ENCODE measurements at places on chromosomes 3 and 15. TPM values are rescaled to one million over a fixed set of nuclear protein-coding genes. Genes with fewer than 3 reads are reported as not detected.

- H3K27ac ChIP-seq = no peak overlapping the region
- H3K4me3 ChIP-seq = no peak overlapping the region
- peaks cover 38% of the 10 kb centered on the region for H3K4me1 ChIP-seq
- H3K27me3 ChIP-seq = peaks cover 55% of the 10 kb centered on the region
- DNase-seq = no peak
Observed at GRCh38 chr3:169659096-169659819, 4.3 kb downstream of the MECOM start.

DNA sequence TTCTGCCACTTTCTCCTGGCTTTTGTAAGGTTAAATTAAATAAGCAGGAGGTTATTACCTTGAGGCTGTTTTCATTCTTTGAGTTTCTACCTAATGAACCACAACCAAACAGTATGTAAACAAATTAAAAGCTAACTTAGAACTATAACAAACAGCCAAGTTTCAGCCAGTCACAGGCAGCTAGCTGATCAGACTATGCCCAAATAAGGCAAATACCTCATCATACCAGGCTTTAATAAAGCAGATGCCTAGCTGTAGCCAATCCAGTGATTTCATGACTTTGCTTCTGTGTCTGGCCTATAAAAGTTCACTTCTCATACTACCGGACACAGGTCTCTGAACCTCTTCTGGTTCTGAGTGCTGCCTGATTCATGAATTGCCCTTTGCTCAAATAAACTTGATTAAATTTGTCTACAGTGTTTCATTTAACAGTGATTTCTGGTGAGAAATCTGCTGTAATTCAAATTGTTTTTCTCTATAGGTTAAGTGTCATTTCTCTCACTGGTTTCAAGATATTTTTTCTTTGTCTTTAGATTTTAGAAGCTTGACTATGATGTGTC is 24.2 kb downstream of the SH3GL3 start:
- no peak overlapping the region for H3K27ac ChIP-seq
- H3K27me3 ChIP-seq = no peaks in the 10 kb centered on the region
- no peaks in the 10 kb centered on the region for H3K36me3 ChIP-seq
- H3K4me3 ChIP-seq = no peak overlapping the region
- no peak for DNase-seq

GRCh38 chr15:92733934-92734521 is 78.5 kb upstream of the FAM174B start:
- H3K36me3 ChIP-seq = no peaks in the 10 kb centered on the region
- H3K4me1 ChIP-seq = peaks cover 8% of the 10 kb centered on the region
- no peaks in the 10 kb centered on the region for H3K27me3 ChIP-seq
- peak overlapping the region; percentile 41 for H3K4me3 ChIP-seq

- H3K4me1 ChIP-seq = no peaks in the 10 kb centered on the region
- no peak for DNase-seq
- H3K36me3 ChIP-seq = peaks cover 9% of the 10 kb centered on the region
- no peaks in the 10 kb centered on the region for H3K27me3 ChIP-seq
- H3K27ac ChIP-seq = no peak overlapping the region
Observed at GRCh38 chr3:17166369-17166768, 281.6 kb downstream of the PLCL2 start.

DNA sequence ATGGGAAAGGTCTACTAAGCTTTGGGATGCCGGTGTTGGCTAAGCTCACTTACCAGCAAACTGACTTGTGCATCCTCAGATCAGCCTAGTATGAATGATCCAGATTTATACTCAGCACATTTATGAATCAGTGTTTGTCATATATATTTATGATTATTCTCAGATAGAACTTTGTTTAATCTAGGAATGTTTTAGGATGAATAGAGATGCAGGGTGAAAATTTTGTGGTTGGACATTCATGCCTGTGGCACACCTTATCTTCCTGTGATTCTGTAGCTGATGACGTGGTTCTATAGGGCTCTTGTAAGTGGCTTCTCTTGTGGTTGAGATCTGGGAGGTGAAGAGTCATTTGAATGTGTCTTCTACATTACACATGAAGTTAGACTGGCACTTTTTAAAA is 11.4 kb downstream of the CDIN1 start:
- H3K4me1 ChIP-seq = no peaks in the 10 kb centered on the region
- H3K36me3 ChIP-seq = no peaks in the 10 kb centered on the region
- no peaks in the 10 kb centered on the region for H3K27me3 ChIP-seq
- H3K4me3 ChIP-seq = no peak overlapping the region

DNA sequence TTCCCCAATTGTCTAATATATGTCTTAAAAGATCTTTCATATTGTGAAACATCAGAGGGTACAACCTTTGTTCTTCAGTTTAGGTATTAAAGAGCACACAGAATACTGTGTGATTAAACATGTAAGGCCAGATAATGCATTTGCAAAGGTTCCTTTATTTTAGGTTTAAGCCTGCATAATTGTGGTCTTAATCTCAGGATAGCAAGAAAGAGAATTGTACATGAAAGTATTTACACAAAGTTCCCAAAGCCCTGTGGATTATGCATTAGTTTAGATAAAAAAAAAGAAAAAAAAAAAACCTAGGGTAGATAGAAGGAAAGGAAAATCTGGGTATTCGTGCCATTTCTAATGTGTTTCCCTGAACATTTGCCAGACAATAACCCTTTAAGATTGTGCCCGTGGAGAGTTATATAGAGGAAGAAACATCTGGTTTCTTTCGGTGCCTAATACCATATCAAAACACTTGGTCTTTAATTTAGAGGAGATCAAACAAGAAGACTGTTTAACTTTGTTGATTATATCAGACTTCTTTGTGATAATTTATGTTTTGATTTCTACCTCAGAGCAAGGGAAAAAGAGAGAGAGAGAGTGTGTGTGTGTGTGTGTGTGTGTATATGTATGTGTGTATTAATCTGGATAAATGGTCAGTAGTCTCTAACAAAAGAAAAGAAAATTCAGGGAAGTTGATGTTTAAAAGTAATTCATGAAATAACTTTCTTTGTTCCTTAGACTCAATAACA is 139.6 kb upstream of the CGNL1 start:
- H3K27me3 ChIP-seq = no peaks in the 10 kb centered on the region
- H3K4me1 ChIP-seq = no peaks in the 10 kb centered on the region
- no peak for DNase-seq
- H3K36me3 ChIP-seq = peaks cover 7% of the 10 kb centered on the region
- no peak overlapping the region for H3K4me3 ChIP-seq

Gene ROPN1
- not detected for total RNA-seq

GRCh38 chr15:101010781-101011180 is 91.6 kb downstream of the LRRK1 start:
- H3K27ac ChIP-seq = no peak overlapping the region
- no peak for DNase-seq
- H3K36me3 ChIP-seq = no peaks in the 10 kb centered on the region
- peaks cover 13% of the 10 kb centered on the region for H3K4me1 ChIP-seq

Gene GOLGA6D
- total RNA-seq = not detected

Gene TRIM42
- total RNA-seq = not detected

- no peak for DNase-seq
- H3K36me3 ChIP-seq = no peaks in the 10 kb centered on the region
- no peaks in the 10 kb centered on the region for H3K4me1 ChIP-seq
Observed at GRCh38 chr3:58840949-58841348, 174.4 kb upstream of the FAM3D start.

DNA sequence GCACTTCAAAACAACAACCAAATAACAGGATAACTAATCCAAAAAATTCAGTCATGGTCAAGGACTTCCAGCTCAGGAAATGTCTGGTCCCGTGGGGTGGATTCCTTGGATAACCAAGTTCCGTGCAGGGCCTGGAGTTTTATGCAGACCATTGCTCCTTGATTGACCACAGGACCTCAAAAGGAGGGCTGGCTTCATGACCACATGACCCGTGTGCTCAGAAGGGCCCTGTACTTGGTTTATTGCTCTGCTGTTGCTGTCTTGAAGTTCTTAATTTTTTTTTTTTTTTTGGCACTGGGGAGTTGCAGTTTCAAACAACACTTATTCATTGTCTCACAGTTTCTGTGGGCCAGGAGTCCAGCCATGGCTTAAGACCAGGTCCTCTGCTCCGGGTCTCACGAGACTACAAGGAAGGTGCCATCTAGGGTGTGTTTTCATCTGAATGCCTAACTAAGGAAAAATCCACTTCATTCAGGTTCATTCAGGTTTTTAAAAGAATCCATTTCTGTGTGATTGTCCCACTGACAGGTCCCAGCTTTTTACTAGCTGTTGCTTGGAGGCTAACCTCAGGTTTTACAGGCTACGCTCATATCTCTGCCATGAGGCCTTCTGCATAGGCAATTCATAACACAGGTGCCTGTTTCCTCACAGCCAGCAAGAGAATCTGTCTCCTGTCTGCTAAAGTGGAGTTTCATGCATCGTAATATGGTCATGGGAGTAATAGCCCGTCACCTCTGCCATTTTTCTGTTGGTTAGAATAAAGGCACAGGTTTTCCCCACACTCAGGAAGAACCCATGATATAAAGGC is 65.3 kb downstream of the FLNB start:
- H3K4me3 ChIP-seq = no peak overlapping the region
- peaks cover 23% of the 10 kb centered on the region for H3K4me1 ChIP-seq
- no peaks in the 10 kb centered on the region for H3K27me3 ChIP-seq
- H3K36me3 ChIP-seq = no peaks in the 10 kb centered on the region
- DNase-seq = no peak

GRCh38 chr15:26660241-26660640 is 112.6 kb downstream of the GABRB3 start:
- no peak overlapping the region for H3K4me3 ChIP-seq
- H3K4me1 ChIP-seq = no peaks in the 10 kb centered on the region
- H3K27ac ChIP-seq = no peak overlapping the region
- no peaks in the 10 kb centered on the region for H3K27me3 ChIP-seq
- no peak for DNase-seq
- H3K36me3 ChIP-seq = no peaks in the 10 kb centered on the region

- no peaks in the 10 kb centered on the region for H3K36me3 ChIP-seq
- no peak for DNase-seq
- H3K4me1 ChIP-seq = no peaks in the 10 kb centered on the region
- H3K27me3 ChIP-seq = no peaks in the 10 kb centered on the region
- H3K27ac ChIP-seq = no peak overlapping the region
- H3K4me3 ChIP-seq = no peak overlapping the region
Observed at GRCh38 chr3:156323466-156323865, 203.1 kb downstream of the KCNAB1 start.

DNA sequence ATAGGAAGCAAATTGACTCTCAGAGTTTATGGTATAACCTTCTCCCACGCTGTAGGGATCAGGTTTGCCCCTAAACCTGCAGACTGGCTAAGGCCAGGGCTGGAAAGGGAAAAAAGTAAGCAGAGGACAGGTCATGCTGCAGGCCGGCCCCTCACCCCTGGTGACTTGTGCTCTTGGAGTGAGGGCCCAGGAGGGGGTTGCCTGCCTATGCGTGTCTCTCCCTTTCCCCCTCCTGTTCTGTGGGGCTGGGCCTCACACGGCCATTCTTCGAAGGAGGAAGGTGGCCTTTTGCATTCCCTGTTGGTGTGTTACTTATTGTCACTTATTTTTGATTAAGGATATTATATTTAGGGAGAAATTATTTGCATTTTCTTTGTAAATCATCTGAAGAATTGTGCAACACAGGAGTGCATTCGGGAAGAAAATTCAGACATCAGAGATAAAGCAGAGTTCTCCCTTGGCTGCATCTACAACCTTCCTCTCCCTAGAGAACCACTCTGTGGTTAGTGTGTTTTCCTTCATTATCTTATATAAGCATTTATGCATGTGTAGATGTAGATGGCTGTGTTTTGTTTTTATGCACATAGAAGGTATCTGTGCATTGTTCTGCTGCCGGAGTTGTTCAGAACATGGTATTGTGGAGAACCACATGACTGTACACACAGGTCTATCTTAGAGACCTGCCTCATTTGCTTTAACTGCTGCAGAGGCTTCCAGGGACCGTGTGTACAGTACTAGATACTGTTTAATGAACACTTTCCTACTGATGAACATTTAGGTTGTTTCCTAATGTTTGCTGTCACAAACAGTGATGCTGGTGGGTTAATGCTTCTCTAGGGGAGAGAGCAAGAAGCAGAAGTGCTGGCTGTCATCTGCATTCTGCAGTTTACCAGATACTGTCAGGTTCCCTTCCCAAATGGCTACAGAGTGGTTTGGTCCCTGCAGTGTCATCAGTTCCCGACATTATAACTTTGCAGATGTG is 133.5 kb downstream of the APBA2 start:
- peaks cover 6% of the 10 kb centered on the region for H3K36me3 ChIP-seq
- no peaks in the 10 kb centered on the region for H3K27me3 ChIP-seq
- no peak overlapping the region for H3K27ac ChIP-seq
- H3K4me3 ChIP-seq = no peak overlapping the region
- H3K4me1 ChIP-seq = peaks cover 3% of the 10 kb centered on the region

Gene C3orf80
- not detected for total RNA-seq

GRCh38 chr15:74523982-74524381 is 17.0 kb upstream of the ARID3B start:
- no peaks in the 10 kb centered on the region for H3K27me3 ChIP-seq
- DNase-seq = no peak
- no peak overlapping the region for H3K27ac ChIP-seq
- H3K36me3 ChIP-seq = no peaks in the 10 kb centered on the region
- H3K4me1 ChIP-seq = no peaks in the 10 kb centered on the region

Gene TRMT10C
- 57.4 TPM for total RNA-seq

DNA sequence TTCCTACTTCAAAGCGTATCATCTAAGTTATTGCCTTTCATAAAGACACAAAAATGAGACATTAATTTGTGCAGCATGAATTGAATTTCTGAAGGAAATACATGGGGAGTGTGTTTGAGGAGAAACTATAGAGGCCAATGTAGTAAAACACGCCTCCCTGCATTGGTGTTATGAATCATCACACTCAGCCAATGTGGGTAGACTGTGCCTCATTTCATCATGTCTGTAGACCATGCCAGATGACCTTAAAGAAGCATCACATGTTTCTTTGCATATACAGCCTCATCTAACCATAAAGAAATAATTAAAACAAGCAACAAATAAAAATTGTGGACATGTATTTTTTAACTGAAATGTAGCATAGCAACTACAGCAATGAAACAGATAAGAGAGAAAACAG is 486.0 kb upstream of the ADAMTS9 start:
- no peak for DNase-seq
- no peak overlapping the region for H3K4me3 ChIP-seq
- no peaks in the 10 kb centered on the region for H3K36me3 ChIP-seq
- H3K27ac ChIP-seq = no peak overlapping the region
